RWPE1 (cell line): ENCODE measurements at places on chromosomes 2 and 18.

DNA sequence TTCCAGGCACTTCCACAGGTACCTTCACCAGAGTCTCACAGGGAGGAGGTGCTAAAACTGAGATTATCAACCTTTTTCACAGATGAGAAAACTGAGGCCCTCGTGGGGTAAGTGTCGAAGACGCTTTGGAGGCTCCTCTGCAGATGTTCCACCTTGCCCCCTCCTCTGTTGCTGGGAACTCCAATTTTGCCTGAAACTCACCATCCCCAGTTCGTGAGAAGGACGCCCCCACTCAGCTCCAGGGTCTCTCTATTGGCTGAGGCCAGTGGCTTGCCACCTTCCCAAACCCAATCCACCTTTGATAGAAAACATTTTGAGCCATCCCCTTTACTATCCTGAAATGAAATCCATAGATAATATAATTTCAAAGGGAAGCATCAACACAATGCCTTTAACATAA is 109.1 kb downstream of the CYP26B1 start:
- no peak for DNase-seq

- no peak for DNase-seq
These were observed 190.1 kb upstream of the SP5 start for GRCh38 chr2:170524828-170525565.

- no peak for DNase-seq
These were observed 259.1 kb downstream of the STK39 start for GRCh38 chr2:167988296-167988695.

DNA sequence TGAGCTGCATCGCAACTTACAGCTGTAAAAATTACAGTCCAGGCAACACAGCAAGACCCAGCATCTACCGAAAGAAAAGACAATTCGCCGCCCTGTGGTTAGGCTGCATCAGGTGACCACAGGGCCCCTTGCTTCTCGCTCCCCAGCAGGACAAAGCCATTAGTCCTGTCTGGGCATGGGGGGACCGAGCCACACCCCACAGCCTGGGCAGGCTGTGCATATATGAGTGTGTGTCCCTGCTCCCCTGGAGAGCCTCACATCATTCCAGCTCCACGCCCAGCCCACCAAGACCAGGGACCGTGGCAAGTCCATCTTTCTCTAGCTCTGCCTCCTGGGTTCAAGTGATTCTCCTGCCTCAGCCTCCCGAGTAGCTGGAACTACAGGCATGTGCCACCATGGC is 33.9 kb downstream of the SNORC start:
- DNase-seq = no peak

GRCh38 chr2:26534098-26534864 is 56.4 kb upstream of the OTOF start:
- DNase-seq = no peak

DNA sequence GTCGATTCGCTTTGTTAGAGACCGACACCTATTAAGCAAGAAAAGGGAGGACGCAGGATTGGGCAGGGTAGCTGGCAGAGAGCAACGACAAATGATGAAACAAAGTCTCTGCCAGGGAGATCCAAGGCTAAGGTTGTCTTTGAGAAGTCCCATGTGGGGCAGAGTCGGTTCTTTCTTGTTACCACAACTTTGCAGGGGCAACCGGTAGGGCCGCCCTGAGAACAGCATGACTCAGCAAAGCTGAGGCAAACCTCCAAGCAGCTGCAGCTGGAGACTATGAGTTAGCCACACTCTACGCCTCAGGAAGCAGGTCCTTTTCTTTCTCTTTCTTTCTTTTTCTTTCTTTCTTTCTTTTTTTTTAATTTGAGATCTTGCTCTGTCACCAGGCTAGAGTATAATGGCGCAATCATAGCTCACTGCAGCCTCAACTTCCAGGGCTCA is 452.3 kb upstream of the ID2 start:
- peak; percentile 13 for DNase-seq

- DNase-seq = no peak
These were observed 921 bp downstream of the RPE start for GRCh38 chr2:210003359-210003758.

- DNase-seq = no peak
These were observed 57.3 kb upstream of the ALPP start for GRCh38 chr2:232321156-232321816.

- DNase-seq = no peak
These were observed 336.2 kb downstream of the ZEB2 start for GRCh38 chr2:144183727-144184126.

GRCh38 chr2:64978514-64979268 is 10.5 kb upstream of the SLC1A4 start:
- no peak for DNase-seq

GRCh38 chr2:26778507-26778906 is 7.3 kb upstream of the CENPA start:
- no peak for DNase-seq

GRCh38 chr2:85436836-85437487 is 18.4 kb downstream of the SH2D6 start:
- no peak for DNase-seq

- DNase-seq = no peak
These were observed 5.4 kb downstream of the ACTR3 start for GRCh38 chr2:113895301-113895700.

DNA sequence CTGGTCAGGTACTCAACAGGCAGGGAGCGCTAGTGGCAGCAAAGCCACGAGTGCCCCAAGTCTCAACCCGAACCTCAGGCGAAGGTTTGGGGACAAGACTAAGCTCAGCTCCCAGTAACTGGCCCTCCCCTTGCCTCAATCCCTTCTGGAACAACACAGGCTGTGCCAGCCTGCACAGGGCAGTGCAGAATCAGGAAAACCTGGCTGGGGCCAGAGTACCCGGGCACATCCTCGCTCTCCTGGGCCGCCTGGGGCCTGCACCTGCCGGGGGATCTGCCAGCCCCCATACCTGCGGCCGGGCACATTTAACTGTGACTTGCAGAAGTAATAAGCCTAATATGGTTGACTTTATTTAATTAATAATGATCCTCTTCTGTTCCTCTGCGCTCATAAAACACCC is 60.6 kb downstream of the GBX2 start:
- no peak for DNase-seq

GRCh38 chr2:186526281-186526680 is 40.2 kb downstream of the ZC3H15 start:
- no peak for DNase-seq

DNA sequence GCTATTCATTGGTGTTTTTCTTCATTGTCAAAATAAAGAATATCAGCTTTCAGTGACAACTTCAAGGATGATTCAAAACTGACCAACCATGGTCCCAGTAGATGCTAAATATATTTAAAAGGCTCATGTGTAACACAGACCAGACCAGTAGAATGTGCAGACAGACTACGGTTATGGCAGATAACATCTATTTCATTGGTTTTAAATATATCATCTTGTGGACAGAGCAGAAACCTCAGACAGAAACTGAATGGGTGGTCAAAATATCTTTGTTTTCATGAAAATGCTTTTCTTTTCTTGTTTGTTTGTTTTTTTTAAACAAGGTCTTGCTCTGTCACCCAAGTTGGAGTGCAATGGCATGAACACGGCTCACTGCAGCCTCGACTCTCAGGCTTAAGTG is 107.4 kb upstream of the CREB1 start:
- no peak for DNase-seq

- DNase-seq = peak; percentile 61
These were observed 229.1 kb upstream of the RBBP8 start for GRCh38 chr18:22703883-22704585.

DNA sequence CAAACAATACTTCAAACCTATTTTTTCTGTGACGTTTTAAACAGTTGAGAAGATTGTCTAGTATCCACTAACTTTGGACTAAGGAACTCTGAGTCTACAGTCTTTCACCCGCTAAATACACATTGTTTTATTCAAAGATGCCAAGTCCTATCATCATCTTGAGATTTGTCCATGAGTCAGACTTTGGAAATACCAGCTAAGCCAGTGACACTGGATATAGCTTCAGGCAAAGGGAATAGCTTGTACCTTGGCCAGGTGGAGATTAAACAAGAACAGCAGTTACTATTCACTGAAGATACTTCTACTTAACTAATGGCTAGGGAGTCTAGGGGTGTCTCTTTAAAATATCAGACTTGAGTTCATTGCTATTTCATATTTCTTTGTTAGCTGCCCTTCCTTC is 137.5 kb downstream of the COMMD1 start:
- peak; percentile 74 for DNase-seq

DNA sequence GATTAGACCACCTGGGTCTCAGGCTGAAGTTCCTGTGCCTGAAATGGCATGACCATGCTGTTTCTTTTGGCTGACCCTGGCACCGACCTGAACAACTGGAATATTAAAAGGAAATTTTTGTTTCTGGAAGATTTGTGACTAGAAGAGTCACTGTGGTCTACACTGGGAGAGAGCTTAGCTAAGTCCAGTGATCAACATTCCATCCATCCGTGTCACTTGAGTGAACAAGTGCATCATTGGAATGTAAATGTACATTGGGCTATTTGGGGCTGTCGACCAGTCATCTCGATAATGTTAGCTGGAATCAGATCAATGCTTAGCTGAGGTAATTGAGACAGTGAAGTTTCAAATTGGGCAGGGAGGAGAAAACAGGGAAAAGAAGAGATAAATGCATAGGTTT is 95.4 kb upstream of the CCDC85A start:
- DNase-seq = no peak

DNA sequence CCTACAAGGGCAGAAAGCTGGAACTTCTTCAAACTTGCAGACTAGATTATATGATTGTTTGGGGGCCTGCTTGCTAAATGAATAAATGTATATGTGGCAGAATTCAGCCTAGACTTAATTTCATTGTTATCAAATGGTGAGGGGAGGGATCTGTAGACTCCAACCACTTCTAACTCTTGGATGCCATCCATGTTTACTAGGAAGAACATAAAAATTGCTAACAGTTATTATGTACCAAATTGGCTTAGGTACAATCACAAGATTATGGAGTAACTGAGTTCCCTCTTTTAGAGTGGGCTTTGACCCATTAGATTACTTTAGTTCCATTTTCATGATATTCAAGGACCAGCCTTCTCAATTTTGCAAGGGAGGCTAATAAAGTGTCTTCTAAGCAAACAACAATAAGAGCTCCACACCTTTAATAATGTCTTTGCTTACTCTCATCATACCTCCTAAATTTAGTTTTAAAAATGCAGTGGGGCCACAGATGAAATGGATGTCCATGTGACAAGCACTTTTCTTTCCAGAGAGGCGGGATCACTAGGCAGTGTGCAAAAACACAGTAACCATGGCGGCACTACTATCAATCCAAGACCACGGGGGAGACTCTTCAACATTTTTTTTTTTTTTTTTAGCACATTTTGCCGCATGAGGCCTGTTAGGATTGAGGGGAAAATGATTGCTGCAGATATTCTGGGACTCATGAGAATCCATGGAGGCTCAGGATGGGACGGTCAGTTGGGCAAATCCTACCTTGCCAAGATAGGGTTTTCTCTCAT is 217.6 kb upstream of the SPRED2 start:
- DNase-seq = no peak

GRCh38 chr2:211434773-211435172 is 878.4 kb downstream of the CPS1 start:
- no peak for DNase-seq

DNA sequence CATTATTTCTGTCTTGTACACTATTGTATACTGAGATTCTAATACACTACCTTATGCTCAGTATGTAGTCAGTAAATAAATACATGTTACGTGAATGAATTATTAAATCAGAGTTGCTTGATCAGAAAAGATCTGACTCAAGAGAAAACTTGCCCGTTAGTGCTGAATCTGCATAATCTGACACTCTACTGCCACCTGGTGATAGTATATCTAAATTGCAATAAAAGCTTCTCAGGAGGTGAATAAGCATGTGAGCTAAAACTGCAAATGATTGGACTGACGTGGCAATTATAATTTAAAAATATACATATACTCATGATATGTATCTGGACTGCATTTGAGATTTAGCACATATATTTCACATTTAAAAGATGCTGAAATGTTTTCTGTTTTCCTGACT is 70.4 kb downstream of the KIAA1328 start:
- no peak for DNase-seq

DNA sequence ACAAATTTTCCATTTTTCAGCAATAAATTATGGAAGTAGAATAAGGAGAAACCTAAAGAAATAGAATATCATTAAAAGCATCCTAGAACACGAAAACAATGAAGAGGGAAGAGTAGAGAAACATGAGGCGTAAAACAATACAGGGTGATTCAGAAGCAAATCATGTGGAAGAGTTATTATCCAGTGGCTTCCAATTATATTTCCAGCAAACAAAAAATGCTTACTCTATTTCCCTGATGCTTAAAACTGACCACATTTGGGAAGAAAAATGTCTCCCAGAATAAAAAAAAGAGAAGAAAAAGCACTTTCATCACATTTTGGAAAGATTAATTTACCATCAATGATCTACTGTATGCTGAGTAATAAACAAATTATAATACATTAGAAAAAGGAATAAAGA is 192.6 kb downstream of the CD226 start:
- DNase-seq = no peak

- no peak for DNase-seq
These were observed 12.8 kb downstream of the CUL3 start for GRCh38 chr2:224572338-224572737.
